ENCODE measurements at places on chromosomes 7 and 10.
A peak's percentile ranks its signal among the peaks of the same experiment; 100 is the strongest.

GRCh38 chr10:128540781-128541761, 414.8 kb upstream of the MKI67 start:
- peak; percentile 36 for DNase-seq

DNA sequence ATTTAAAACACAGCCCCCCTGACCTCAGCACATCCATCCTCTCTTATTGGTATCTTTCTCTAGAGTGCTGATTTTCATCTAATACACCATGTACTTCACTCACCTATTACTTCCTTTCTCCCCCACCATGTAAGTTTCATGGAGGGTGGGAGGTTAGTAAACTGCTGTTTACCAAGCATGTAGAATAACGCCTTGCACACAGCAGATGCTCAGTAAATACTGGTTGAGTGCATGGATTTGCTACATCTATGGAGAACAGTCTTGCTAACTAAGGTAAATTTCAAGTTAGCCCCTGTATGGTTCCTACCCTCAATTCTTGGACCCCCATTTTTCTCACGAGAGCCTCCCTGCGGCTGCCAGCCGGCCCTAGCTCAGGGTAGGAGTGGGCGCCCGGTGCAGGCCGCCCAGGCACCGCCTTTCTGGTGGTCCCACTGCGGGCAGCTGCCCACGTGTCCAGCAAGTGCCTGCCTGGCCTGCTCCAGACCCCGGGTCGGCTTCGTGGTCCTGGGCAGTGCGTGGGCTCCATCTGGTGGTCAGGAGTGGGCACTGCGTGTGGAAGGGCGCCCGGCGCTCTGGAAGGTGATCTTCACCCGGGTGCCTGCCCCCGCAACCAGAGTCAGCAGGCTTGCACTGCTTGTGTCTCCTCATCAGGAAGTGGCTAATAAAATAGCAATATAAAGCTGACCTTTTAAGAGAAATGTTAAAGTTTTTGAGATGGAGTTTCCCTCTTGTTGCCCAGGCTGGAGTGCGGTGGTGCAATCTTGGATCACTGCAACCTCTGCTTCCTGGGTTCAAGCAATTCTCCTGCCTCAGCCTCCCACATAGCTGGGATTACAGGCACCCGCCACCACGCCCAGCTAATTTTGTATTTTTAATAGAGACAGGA, 63.4 kb upstream of the DNAJB6 start:
- peak; percentile 76 for DNase-seq

- no peak for DNase-seq
Measured at GRCh38 chr7:27254625-27255024, 12.0 kb downstream of the EVX1 start.

DNA sequence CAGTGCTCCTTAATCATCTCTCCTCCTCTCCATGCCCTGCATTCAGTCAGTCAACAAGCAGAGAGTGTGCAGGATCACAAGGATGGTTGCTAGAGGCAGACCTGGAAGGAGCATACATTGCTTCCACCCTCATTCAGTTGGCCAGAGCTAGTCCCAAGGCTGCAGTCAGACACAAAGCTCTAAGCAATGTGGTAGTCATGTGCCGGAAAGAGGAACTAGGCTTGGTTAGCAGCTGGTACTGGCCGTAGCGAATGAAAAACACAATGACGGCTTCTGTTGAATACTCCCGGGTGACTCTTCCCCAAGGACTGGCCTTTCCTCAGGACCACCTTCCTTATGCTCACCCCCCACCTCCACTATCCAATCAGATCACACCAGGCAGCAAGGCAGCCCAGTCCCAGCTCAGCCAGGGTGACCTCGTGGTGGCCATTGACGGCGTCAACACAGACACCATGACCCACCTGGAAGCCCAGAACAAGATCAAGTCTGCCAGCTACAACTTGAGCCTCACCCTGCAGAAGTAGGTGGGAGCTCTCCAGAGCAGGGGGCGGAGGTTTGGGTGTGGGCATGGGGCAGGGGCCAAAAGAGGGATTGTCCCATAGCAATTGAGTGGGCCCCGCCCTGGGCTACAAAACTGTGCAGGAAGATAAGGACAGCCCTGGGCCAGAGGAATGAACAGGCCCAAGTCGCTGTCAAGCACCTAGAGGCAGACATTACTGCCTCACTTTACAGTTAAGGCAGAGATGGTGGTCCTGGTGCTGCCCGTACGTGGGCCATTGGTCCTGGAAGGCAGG, 10.9 kb downstream of the LDB3 start:
- DNase-seq = no peak

GRCh38 chr7:116788572-116789197, 73.7 kb upstream of the CAPZA2 start:
- no peak for DNase-seq

GRCh38 chr7:70884440-70884764, 247.5 kb upstream of the GALNT17 start:
- DNase-seq = no peak

- no peak for DNase-seq
Measured at GRCh38 chr7:16098585-16099179, 322.7 kb downstream of the CRPPA start.
